B cell (primary cell): ENCODE measurements at places on chromosomes 7 and 10. TPM values are rescaled to one million over a fixed set of nuclear protein-coding genes. Genes with fewer than 3 reads are reported as not detected.

- no peak overlapping the region for H3K4me3 ChIP-seq
- no peak for DNase-seq
- H3K27ac ChIP-seq, result no peak overlapping the region
- no peaks in the 10 kb centered on the region for H3K4me1 ChIP-seq
- H3K27me3 ChIP-seq, result no peaks in the 10 kb centered on the region
These were observed 27.8 kb downstream of the STN1 start for GRCh38 chr10:103890194-103890658.

DNA sequence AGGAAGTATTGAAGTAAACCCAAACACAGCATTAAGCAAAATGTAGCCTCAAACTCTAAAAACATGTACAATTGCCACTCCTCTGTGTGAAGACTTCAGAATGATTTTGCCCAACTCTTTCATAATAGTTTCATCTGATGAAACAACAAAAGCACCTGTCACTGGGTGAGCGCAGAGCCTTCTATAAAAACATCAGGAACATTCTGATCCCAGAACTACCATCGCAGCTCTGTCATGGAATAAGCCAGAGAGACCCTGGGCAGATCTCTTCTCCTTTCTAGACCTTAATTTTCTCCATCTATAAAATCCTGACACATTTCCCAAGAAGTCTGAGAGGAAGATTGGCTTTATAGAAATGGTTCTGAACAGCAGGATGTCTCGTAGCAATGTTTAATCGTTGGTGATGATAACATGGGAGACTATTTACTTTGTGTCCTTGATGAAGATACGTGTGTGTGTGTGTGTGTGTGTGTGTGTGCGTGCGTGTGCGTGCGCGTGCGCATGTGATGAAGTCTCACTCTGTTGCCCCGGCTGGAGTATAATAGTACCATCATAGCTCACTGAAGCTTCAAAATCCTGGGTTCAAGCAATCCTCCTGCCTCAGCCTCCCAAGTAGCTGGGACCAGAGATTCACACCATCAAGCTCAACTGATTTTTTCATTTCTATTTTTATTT is 198.0 kb downstream of the KIAA1217 start:
- no peak overlapping the region for H3K4me3 ChIP-seq
- H3K27ac ChIP-seq, result no peak overlapping the region

TBXAS1 gene
- 8.1 and 14.2 TPM in 2 replicates for total RNA-seq

YAE1 gene
- 20.0 and 22.9 TPM in 2 replicates for total RNA-seq

FOXP2 gene
- not detected in 2 replicates for total RNA-seq

NPY4R gene
- total RNA-seq, result not detected in 2 replicates

HYAL4 gene
- total RNA-seq, result not detected in 2 replicates
